ENCODE measurements at places on chromosomes 1 and 21. TPM values are rescaled to one million over a fixed set of nuclear protein-coding genes. Genes with fewer than 3 reads are reported as not detected.

DNA sequence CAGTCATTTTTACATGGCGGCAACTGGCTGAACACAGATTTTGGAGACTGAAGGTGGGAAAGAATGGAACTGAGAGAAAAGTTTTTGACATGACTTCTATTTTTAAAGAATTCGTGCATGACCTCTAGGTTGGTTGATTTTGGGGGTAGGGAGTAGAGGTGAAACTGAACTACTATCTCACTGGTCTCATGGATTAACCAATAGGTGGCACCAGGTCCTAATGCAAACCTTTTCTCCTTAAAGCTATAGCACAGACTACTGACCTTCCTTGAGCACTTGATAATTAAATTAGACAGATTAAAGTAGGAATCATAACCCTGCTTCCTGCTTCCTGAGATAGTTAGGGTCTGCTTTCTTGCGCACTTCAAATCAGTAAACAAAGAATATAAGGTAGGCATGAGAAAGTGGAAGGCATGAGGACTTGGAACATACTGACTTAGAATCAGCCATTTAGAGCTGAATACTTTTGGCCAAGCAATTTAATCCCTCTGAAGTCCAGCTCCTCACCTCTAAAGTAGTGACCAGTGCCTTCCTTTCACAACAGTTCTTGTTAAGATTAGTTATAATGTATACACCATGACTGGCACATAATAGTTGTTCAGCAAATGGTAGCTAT, 206.0 kb downstream of the CENPF start:
- H3K4me3 ChIP-seq: no peak overlapping the region
- no peaks in the 10 kb centered on the region for H3K4me1 ChIP-seq
- H3K27ac ChIP-seq: no peak overlapping the region
- H3K27me3 ChIP-seq: no peaks in the 10 kb centered on the region
- DNase-seq: no peak
- H3K36me3 ChIP-seq: no peaks in the 10 kb centered on the region

- no peaks in the 10 kb centered on the region for H3K36me3 ChIP-seq
- H3K27ac ChIP-seq: no peak overlapping the region
- no peak for DNase-seq
- H3K4me1 ChIP-seq: no peaks in the 10 kb centered on the region
These were observed 84.9 kb downstream of the GREM2 start for GRCh38 chr1:240527086-240527485.

Gene TNFRSF18
- total RNA-seq: not detected

DNA sequence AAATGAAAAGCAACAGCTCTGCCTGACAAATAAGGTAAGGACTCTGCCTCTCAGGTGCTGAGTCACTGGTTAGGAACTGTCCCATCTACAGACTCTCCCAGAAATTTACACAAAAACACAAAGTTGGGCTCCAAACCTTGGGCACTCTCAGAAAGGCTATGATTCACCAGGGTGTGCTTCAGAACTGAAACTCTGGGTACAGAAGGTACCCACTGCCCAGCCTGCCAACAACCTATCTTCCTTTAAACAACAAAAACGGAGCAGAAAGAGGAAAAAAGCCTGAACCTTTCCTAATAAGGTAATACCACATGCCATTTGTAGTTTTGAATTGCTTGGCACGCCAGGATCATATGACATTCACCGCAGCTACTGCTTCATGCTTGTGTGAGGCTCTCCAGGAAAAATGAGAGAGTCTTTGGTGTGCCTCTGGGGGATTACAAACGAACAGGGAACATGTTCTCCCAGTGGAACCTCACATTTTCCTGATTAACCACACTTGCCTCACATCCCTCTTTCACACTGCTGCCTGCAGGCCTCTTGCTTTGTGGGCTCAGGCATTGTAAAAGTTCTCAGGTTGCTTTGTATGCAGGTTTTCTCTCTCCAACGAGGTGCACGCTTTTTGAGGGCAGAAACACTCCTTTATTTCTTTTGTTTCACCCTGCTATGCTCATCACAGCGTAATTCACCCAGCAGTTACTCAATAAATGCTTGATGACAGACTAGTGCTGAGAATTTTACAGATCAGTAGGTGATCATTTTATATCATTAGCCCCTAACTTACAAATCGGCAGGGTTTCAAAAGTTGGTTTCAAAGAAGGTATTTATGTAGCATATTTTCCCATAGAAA, 65.1 kb downstream of the GADD45A start:
- no peaks in the 10 kb centered on the region for H3K27me3 ChIP-seq
- H3K36me3 ChIP-seq: no peaks in the 10 kb centered on the region
- H3K4me3 ChIP-seq: no peak overlapping the region
- H3K4me1 ChIP-seq: peaks cover 30% of the 10 kb centered on the region
- H3K27ac ChIP-seq: peak overlapping the region; percentile 64

Gene FAM78B
- 1.8 TPM for total RNA-seq

GRCh38 chr1:153357076-153357852, 390 bp upstream of the S100A9 start:
- no peaks in the 10 kb centered on the region for H3K27me3 ChIP-seq
- no peak overlapping the region for H3K27ac ChIP-seq
- no peaks in the 10 kb centered on the region for H3K36me3 ChIP-seq
- no peaks in the 10 kb centered on the region for H3K4me1 ChIP-seq
- no peak overlapping the region for H3K4me3 ChIP-seq

GRCh38 chr1:26602378-26602959, 72.9 kb downstream of the RPS6KA1 start:
- H3K4me3 ChIP-seq: no peak overlapping the region
- H3K27ac ChIP-seq: no peak overlapping the region
- H3K4me1 ChIP-seq: no peaks in the 10 kb centered on the region
- H3K36me3 ChIP-seq: no peaks in the 10 kb centered on the region
- DNase-seq: no peak

DNA sequence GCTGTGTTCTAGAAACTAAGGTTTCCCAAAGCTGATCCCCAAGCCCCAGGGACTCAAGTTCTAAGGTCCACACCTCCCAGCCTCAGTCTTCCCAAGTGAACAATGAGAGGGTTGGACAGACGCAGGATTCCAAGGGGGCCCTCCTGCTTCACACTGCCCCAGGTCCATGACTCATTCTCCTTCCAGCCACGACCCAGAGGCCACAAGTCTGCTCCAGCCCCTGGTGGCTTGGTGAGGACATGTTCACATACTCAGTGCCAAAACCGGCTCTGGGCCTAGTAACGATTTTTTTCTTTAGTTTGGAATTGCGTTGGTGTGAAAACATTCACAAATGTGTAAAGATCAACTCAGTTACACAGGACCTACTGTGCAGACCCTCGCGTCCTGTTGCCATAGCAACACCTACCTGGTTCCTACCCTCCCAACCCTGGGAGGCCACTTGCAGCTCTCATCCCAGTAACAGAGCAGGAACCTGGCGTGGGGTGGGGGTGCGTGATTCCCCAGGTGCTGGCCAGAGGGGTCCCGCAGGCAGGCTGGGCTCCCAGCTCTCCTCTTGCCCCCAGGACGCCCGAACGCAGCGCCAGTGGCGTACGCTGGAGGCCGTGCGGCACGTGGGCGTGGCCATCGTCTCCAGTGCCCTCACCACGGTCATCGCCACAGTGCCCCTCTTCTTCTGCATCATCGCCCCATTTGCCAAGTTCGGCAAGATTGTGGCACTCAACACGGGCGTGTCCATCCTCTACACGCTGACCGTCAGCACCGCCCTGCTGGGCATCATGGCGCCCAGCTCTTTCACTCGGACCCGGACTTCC, 57.0 kb downstream of the DISP3 start:
- DNase-seq: no peak
- H3K4me3 ChIP-seq: no peak overlapping the region
- H3K4me1 ChIP-seq: no peaks in the 10 kb centered on the region
- H3K27me3 ChIP-seq: no peaks in the 10 kb centered on the region

DNA sequence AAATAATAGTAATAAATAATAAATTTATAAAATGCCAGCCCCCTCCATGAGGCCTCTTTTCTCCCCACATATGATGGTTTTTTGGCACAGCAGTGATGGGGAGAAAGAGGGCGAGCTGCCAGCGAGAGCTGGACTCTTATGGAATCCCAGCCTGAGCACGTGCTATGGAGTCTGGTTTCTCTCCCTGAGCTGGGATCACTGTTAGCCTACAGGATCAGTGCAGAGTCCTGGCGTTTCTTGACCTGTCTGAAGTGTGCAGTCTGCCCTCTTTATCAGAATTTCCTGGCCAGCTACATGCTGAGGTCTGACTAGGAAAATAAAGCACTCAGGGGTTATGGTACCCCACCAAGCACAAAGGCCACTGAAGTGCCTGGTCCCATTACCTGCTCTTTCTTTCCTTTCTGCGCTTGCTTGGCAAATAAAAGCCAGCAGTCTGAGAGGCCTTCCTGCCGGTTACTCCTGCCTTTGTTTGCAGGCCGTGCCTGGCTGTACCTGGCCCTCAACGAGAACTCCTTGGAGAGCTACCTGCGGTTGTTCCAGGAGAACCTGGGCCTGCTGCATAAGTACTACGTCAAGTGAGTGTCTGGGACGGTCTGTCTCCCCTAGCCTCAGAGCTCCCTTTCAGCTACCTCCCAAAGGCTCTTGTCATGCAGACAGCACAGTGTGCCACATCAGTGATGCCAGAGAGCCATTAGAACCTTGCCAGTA, 18.5 kb upstream of the SLC25A34 start:
- H3K4me3 ChIP-seq: no peak overlapping the region
- DNase-seq: no peak
- peak overlapping the region; percentile 57 for H3K27ac ChIP-seq
- peaks cover 60% of the 10 kb centered on the region for H3K36me3 ChIP-seq

Gene S100A7
- total RNA-seq: not detected

- H3K4me1 ChIP-seq: no peaks in the 10 kb centered on the region
- peak overlapping the region; percentile 66 for H3K27ac ChIP-seq
- no peaks in the 10 kb centered on the region for H3K27me3 ChIP-seq
- H3K36me3 ChIP-seq: no peaks in the 10 kb centered on the region
- H3K4me3 ChIP-seq: no peak overlapping the region
These were observed 156.7 kb downstream of the NR5A2 start for GRCh38 chr1:200184196-200184595.

Gene IL23R
- not detected for total RNA-seq

- H3K4me1 ChIP-seq: no peaks in the 10 kb centered on the region
- H3K4me3 ChIP-seq: no peak overlapping the region
- peak; percentile 76 for DNase-seq
- H3K36me3 ChIP-seq: peaks cover 6% of the 10 kb centered on the region
- H3K27me3 ChIP-seq: no peaks in the 10 kb centered on the region
- H3K27ac ChIP-seq: no peak overlapping the region
These were observed 49.8 kb upstream of the RIPK4 start for GRCh38 chr21:41816583-41817165.

Gene MNDA
- total RNA-seq: 2.3 TPM

GRCh38 chr1:116515702-116516101, 55.1 kb downstream of the CD58 start:
- H3K4me1 ChIP-seq: no peaks in the 10 kb centered on the region
- DNase-seq: no peak
- peaks cover 6% of the 10 kb centered on the region for H3K36me3 ChIP-seq
- no peak overlapping the region for H3K4me3 ChIP-seq
- no peaks in the 10 kb centered on the region for H3K27me3 ChIP-seq

DNA sequence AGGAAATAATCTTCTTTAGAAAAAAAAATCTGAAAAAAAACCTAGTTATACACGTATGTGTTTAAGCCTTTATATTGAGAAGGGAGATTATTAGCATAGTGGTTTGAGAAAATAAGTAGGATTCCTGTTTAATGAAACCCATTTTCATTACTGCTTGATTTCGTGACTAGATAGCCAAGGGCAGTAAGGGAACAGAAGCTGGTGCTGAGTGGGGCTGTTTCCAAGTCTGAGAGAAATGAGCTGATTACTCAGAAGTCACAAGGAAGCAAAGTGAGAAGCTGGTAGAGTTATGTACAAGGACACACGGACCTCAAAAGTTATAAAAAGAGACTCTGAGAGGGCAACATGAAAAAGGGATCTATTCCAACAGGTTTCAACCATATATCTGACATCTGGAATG, 256.5 kb downstream of the TTLL7 start:
- no peaks in the 10 kb centered on the region for H3K27me3 ChIP-seq
- H3K4me3 ChIP-seq: no peak overlapping the region
- no peak for DNase-seq
- no peaks in the 10 kb centered on the region for H3K36me3 ChIP-seq

GRCh38 chr1:172754609-172755008, 95.7 kb downstream of the FASLG start:
- H3K4me1 ChIP-seq: no peaks in the 10 kb centered on the region
- DNase-seq: no peak
- H3K27me3 ChIP-seq: no peaks in the 10 kb centered on the region

DNA sequence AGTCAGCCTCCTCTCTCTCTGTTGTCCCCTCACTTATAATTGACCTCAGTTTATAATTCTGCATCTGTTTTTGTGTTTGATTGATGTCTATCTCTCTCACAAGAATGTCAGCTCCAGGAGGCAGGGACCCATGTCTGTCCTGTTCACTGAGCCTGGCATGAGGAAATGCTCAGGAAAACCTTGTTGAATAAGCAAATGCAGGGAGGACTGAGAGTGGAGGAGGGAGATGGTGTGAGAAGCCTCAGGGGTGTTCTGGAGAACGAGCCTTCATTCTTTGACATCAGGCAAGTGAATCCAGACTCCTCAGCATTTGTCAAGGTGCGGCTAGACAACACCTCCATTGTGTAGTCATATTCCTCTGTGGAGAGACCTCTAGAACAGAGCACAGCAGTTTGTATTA, 45.5 kb downstream of the MAN1C1 start:
- no peak overlapping the region for H3K27ac ChIP-seq
- no peak overlapping the region for H3K4me3 ChIP-seq
- DNase-seq: no peak
- no peaks in the 10 kb centered on the region for H3K27me3 ChIP-seq
- no peaks in the 10 kb centered on the region for H3K4me1 ChIP-seq

- no peak overlapping the region for H3K27ac ChIP-seq
- no peak overlapping the region for H3K4me3 ChIP-seq
- H3K27me3 ChIP-seq: no peaks in the 10 kb centered on the region
- H3K4me1 ChIP-seq: no peaks in the 10 kb centered on the region
- H3K36me3 ChIP-seq: no peaks in the 10 kb centered on the region
- no peak for DNase-seq
These were observed 88.5 kb downstream of the SETD4 start for GRCh38 chr21:35971824-35972223.

- H3K36me3 ChIP-seq: no peaks in the 10 kb centered on the region
- no peak overlapping the region for H3K4me3 ChIP-seq
- no peaks in the 10 kb centered on the region for H3K27me3 ChIP-seq
These were observed 239.8 kb upstream of the C1orf105 start for GRCh38 chr1:172180501-172181285.

Gene AQP10
- not detected for total RNA-seq

DNA sequence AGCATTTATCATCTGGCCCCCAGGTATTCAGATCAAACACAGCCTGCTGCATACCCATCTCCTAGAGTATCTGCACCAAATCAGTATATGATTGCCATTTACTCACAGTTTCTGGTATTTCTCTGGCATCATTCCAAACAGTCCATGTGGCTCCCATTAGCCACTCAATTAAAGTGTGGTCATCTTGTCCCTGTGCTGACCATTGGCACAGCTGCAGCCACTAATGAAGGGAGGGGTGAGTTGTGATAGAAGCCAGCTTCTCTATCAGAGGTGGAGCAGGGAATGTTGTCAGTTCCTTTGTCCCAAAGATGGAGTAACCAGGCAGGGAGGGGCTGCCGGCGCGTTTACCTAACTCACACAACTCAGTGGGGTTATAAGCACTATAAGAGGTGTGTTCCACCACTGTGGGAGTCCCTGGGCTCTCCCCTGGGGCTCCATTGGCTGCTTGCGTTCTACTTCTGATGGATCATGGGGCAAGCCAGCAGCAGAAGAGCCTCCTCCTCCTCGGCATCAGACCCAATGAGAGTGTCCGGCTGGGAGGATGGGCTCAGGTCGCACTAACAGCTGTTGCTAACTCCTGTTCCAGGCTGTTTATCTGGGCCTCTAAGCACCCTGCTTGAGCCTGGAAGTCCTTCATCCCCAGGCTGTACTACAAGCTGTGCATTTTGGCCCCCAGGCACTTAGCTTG, 108.6 kb downstream of the GDAP2 start:
- DNase-seq: no peak
- no peaks in the 10 kb centered on the region for H3K27me3 ChIP-seq
- peak overlapping the region; percentile 52 for H3K27ac ChIP-seq
- no peaks in the 10 kb centered on the region for H3K36me3 ChIP-seq
- H3K4me3 ChIP-seq: no peak overlapping the region

Data from right atrium auricular region (tissue), 2 donors.